ENCODE measurements at places on chromosomes 2 and 18.
A peak's percentile ranks its signal among the peaks of the same experiment; 100 is the strongest.

- DNase-seq, result peak; percentile 50
Measured at GRCh38 chr2:33166287-33166881, 219.6 kb downstream of the LTBP1 start.

DNA sequence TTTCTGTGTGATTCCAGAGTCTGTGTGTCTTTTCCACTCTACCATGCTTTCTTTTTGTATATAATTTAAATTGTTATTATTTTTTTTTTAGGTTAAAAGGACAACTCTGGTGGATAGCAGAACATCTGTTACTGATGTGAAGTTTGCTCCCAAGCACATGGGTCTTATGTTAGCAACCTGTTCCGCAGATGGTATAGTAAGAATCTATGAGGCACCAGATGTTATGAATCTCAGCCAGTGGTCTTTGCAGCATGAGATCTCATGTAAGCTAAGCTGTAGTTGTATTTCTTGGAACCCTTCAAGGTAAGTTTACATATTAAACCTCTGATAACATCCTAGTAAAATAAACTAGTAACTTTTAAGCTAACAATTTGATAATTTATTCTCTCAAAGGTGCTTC lies 15.3 kb downstream of the SEH1L start:
- no peak for DNase-seq

- DNase-seq, result no peak
Measured at GRCh38 chr18:42657551-42657950, 457.9 kb downstream of the RIT2 start.

DNA sequence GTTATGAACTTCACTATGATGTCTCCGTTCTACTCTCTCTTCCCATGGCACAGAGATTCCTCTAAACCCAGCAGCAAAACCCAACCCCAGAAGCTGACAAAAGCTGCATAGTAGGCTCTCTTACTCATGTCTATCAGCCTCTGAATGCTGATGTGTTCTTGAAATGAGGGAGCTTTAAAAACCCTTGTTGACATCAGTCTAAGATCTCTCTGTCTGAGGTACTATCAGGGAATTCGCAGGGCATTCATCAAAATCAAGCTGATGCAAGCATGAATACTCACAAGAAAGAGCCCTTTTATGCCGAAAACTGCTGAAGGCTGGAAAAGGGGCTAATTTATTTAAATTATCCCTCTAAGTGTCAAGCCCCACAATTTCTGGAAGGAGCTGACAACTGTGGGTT lies 710.6 kb upstream of the FANCL start:
- no peak for DNase-seq

DNA sequence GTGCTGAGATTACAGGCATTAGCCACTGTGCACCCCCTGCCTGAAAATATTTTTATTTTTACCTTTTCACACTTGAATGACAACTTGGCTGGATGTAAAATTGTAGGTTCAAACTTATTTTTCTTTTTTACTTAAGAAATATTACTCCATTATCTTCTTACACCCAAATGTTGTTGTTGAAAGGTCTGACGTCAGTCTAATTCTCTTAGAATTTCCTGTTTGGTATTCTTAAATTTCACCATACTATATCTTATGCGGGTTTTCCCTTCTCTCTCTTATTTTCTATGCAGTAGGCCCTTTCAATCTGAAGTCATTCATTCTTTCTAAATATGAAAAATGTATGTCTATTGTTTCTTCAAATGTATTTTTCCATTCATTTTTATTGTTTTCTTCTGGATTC lies 29.1 kb upstream of the RAB11FIP5 start:
- DNase-seq, result no peak
